RKO (cell line): ENCODE measurements at places on chromosomes 5 and 9.

DNA sequence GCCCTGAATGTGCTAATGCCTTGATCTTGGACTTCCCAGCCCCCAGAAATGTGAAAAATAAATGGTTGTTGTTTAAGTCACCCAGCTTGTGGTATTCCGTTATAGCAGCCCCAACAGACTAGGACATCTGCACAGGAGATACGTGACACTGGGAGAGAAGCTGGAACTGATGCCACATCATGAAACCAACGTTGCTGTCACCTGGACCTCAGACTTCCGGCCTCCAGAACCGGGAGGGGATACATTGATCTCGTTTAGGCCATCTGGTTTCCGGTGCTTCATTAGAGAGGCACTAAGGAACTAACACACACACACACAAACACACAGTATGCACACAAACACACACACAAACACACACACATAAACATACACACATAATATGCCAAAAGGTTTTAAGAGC, 75.0 kb upstream of the ICE1 start:
- DNase-seq = no peak

- DNase-seq = no peak
Observed at GRCh38 chr5:125065741-125066140, 319.3 kb upstream of the ZNF608 start.

- no peak for DNase-seq
Observed at GRCh38 chr9:123865226-123866000, 64.5 kb downstream of the DENND1A start.

DNA sequence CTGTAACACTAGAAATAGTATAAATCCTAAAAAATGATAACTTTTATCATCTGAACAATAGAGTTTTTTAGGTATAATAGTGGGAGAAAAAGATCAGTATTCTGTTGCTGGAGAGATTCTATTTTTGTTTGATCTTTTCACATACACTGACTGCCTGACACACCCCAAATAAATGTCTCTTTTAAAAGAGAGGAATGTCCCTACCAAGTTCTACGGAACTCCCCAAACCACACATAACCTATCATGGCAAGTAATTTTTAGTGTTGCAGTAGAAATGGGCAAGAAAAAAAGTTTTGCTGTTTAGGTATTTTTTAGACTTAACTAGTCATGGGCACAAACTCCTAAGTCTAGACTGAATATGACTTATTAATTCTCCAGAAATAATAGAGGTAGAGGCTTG, 139.1 kb downstream of the ELAVL2 start:
- no peak for DNase-seq

- no peak for DNase-seq
Observed at GRCh38 chr5:146199176-146199815, 4.1 kb upstream of the RBM27 start.

DNA sequence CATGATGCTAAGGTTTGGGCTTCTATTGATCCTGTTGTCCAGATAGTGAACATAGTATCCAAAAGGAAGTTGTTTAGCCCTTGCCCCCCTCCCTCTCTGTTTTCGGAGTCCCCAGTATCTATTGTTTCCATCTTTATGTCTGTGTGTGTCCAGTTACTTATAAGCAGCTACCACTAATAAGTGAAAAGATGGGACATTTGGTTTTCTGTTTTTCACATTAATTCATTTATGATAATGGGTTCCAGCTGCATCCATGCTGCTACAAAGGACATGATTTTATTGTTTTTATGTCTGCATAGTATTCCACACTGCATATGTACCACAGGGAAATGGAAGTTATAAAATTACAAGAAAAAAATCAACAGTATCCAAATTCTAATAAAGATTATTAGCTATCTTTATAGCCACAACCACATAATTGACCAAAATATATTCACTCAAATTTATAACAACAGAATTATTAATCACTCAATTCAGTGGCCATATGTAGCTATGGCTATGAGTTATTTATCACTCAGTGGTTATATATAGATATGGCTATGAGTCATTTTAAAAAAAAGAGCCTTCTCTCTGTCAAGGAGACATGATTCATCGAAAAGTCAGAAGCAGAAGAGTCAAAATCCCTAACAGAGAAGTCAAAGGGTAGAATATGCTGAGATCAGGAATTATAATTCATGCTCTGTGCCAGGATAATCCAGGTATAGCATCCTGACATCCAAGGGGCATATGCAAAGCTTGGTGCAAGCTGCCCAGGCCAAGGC, 367.5 kb downstream of the DEPDC1B start:
- peak; percentile 85 for DNase-seq

GRCh38 chr5:170752257-170753215, 31.0 kb upstream of the GABRP start:
- DNase-seq = no peak

GRCh38 chr5:172150514-172151425, 37.3 kb downstream of the STK10 start:
- no peak for DNase-seq

DNA sequence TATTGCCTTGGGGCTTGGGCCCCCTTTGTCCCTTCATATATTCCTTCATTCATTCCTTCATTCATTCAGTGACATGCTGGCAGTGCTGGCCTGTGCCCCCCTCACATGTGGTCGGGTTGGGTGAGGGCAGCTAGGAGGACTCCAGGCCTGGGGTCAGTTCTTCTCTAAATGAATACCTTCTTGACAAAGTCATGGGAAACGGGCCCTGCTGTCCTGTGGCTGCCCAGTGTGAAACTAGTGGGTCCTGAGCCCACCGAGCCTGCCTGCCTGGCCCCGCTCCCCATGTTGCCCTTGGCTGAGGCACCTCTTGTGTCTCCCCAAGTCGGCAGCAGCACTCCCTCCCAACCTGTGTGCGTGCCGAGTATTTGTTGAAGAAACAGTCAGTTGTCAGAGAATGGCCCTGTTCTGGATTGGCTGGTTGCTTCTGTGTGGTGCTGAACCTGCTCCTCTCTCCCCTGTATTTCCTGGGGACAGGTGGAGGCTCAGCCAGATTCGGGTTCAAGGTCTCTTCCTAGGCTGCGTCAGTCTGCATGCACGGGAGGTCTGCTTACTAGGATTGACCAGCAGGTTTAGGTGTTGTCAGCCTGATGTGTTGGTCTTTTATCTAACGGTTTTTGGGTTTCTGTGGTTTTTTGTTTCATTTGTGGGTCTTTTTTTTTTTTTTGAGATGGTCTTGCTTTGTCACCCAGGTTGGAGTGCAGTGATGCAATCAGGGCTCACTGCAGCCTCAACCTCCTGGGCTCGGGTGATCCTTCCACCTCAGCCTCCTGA, 3.0 kb upstream of the CEL start:
- DNase-seq = no peak

DNA sequence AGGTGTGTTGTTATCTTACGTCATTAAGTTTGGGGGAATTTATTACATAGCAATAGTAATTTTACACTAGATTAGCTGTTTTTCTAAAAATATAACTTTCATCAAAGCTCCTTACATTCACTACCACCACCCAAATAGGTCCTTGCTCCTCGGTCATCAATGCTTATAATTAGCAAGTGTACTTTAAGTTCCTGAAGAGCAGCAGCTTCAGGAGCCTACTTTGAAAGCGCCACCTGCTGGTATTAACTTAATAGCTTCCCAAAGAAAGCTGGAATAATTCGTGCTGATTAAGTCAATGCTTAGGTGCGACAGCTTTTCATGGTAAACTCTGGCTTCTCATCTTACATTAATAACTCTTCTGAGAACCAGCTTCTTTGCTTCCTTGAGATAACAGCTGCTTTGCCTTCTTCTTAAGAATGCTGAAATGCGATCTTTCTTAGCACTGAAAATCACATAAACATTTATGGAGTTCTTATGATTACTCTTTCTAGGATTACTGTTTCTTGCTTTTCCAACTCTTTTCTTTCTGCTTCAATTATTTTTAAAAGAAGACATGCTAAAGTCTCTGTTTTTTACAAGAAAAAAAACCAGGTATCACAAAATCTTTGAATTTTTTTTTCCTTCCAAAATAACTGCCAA, 10.0 kb upstream of the C5 start:
- DNase-seq = peak; percentile 83

DNA sequence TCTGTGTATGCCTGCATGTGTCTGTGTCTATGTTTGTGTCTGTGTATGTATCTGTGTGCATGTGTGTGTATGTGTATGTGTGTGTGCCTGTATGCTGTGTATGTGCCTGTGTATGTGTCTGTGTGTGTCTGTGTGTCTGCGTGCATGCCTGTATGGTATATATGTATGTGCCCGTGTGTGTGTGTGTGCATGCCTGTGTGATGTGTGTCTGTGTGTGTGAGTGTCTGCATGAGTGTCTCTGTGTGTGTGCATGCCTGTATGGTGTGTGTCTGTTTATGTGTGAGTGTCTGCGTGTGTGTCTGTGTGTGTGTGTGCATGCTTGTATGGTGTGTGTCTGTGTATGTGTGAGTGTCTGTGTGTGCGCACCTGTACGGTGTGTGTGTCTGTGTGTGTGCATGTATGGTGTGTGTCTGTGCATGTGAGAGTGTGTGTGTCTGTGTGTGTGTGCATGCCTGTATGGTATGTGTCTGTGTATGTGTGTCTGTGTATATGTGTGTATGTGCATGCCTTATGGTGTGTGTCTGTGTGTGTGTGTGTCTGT, 137.1 kb upstream of the IRX2 start:
- DNase-seq = no peak

DNA sequence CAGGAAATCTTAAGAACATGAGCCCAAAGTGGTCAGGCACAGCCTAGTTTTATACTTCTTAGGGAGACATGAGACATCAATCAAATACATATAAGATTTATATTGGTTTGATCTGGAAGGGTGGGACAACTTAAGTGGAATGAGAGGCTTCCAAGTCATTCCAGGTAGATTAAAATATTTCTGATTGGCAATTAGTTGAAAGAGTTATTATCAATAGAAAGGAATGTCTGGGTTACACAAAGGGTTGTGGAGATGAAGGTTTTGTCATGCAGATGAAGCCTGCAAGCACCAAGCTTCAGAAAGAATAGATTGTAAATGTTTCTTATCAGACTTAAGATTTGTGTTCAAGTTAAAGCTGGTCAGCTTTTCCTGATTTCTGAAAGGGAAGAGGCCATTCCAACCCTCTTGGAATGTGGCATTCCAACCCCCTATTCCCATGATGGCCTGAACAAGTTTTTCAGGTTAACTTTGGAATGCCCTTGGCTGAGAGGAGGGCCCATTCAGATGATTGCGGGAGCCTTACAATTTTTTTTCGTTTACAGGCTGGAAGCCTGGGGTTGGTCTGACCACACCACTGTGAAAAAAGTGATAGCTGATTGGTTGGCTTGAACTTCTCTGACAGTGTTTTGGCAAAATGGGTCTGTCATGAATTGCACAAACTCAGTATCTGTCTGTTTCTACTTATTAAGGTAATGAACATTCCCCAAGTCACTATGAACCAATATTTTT, 245.6 kb upstream of the RAI14 start:
- DNase-seq = no peak

- no peak for DNase-seq
Observed at GRCh38 chr5:166602271-166602670, 1689.2 kb upstream of the WWC1 start.

DNA sequence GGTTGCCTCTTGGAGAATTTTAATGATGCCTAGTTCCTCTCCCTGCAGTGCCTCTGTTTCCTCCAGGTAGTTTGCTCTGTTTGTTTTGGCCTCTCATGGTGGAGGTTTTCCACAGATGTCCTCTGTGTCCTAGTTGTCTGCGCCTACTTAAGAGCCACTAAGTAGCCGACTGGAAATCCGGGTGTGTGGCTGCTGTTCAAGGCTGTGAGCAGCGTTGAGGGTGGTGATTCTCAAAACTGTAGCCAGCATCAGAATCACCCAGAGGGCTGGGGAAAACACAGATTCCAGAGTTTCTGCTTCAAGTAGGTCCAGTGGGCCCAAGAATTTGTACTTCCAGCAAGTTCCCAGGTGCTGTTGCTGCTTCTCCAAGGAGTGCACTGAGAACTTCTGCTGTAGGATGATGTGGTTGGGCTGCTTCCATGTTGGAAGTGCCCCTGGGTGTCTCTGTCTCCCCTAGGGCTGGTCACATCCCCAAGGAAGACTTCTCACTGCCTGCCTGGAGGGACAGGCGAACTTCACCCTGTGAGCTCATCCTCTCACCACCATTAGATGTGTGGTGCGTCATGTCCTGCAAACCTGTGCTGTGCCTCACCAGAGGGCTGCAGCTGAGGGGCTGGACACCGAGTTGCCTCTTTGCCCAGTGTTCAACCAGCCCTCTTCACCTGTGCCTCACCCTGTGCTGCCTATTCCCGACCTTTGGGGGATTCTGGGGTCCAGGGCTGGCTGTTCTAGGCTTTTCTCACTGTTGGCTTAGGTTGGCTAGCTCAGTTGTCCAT, 34.8 kb downstream of the SECISBP2 start:
- DNase-seq = no peak

DNA sequence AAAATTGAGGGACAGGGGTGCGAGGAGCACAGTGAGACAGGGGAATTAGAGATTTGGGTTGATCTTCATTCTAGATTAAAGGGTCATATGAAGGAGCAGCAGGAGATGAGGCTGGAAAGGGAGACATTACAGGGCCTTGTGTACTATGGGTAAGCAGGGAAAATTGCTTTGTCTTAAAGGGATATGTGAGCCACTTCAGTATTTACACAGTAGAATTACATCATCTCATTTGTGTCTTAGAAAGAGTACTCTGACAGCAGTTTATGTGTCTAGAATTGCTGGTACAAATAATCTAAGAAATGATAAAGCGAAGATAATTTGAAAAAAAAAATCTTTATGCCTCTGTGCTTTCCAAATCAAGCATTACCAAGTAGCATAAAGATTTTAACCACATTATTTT, 287.0 kb upstream of the ARRDC3 start:
- no peak for DNase-seq

DNA sequence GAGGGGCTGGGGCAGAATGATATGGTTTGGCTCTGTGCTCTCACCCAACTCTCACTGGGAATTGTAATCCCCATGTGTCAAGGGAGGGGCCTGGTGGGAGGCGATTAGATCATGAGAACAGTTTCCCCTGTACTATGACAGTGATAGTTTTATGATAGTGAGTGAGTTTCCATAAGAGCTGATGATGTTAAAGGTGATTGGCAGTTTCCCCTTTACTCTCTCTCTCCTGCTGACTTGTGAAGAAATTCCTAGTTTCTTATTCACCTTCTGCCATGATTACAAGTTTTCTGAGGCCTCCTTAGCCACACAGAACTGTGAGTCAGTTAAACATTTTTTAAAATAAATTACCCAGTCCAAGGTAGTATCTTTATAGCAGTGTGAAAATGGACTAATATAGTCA, 120.4 kb upstream of the CDH9 start:
- DNase-seq = no peak

DNA sequence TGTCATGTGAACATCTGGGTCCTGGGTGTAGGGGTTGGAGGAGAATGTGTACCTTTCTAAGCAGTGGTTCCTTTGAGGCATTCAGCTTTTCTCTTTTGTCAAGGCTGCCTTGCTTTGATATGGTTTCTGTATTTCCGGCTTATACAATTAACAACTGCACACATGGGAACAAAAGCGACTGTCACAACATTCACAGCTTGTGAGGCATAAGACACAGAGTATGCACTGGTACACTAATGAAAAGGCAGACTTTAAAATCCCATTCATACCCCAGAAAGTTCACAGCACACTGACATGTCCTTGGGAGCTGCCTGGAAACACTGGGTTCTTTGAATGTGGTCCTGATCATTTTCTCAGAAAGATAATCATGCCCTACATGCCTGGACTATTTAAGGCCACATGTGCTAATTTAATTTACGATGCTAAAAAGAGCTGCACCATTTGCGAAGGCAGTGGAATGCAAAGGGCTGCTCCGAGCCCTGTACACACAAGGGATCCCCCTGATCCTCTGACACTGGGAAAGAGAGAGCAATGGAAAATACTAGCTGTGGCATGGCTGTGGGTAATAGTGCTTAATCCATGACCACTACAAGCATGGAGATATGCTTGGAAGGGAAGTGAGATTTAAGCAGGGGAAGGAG, 131.8 kb downstream of the EFNA5 start:
- DNase-seq = no peak
